ENCODE measurements at places on chromosomes 16 and 17.

- DNase-seq: peak; percentile 31
These were observed 1.1 kb downstream of the RARA start for GRCh38 chr17:40309949-40310510.

DNA sequence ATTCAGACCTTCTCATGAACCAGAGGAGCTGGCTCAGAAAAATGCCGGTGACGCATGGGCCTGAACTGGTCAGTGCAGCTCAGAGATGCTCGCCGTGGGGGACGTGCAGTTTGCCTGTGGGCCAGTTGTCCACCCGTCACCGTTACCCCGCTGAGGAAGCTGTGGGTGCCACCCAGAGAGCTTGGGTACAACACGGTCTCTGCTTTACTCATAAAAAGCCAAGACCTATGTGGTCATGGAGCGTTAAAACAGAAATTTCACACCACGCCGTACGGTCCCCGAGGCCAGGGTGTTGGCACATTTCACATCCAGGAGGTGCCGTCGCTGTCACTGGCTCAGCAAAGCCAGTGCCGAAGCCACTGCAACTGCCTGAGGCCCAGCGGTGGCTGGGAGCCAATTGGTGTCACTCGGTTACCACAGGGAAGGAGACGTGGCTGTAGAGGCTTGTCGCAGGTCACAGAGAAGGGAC lies 120.9 kb downstream of the METRNL start:
- DNase-seq: peak; percentile 52

DNA sequence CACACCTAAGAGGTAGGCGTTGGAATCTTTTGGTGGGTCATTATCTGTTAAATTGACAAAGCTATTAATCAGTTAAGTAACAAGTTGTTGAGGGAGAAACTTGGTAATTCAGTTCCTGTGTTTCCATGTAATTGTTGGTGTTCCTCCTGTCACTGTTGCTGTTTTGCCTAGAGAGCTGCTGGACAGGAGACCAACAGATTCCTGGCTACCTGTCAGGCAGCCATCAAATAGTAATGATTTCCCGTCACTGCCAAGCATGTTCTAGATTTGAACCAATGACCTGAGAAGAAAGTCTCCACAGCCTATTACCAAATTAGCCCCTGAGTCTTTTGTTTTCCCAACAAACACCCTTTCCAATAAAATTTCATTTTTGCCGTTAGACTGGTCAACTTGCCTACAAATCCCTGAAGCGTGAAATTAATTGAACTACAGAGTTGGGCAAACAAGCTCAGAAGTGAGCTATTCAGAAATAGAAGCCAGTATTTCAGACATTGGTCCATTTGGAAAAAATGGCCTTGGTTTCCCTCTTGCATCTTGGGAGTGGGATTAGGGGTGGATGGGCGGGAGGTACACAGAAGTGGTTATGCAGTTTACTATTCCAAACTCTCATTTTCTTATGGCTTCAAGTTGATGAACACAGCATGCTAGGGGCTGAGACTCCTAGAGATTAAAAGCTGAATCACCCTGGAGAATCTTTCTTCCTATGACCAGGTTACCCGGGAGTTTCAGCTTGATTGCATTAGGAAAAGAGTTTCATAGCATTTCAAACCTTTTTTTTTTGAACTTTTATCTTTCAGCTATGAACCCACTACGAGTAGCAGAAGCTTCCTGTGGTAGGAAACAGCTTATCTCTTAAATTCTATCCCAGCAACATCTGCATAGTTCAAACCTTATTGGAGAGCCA lies 262.8 kb upstream of the MAF start:
- DNase-seq: no peak

GRCh38 chr16:52363082-52363481 lies 183.9 kb downstream of the TOX3 start:
- no peak for DNase-seq

DNA sequence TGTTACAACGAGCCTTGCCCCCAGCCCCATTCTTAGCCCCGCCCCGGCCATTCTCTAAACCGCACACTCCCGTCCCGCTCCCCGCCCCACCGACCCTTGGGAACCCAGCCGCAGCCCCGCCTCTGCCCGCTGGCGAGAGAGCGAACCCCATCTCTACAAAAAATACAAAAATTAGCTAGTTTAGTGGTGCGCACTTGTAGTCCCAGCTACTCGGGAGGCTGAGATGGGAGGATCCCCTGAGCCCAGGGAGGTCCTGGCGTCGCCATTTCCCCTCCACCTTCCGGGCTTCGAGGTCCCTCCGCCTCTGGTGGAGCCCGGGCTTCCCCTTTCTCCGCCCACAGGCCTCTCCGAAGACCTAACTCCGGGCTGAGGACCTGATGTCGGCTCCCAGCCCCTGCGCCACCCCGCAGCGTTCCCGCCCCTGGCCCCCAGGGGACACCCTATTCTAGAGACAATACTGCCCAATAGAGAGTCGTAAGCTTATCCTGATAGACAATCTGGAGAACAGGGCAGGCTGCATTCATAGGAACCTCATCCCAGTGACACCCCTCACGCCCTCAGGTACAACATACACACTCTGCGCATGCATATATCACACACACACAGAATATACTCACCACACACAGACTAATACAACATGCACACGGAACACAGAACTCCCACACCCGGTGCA lies 480 bp upstream of the PROCA1 start:
- no peak for DNase-seq

- no peak for DNase-seq
These were observed 135.8 kb upstream of the CA10 start for GRCh38 chr17:52294301-52294700.

- no peak for DNase-seq
These were observed 26.2 kb upstream of the NAGLU start for GRCh38 chr17:42509841-42510240.

DNA sequence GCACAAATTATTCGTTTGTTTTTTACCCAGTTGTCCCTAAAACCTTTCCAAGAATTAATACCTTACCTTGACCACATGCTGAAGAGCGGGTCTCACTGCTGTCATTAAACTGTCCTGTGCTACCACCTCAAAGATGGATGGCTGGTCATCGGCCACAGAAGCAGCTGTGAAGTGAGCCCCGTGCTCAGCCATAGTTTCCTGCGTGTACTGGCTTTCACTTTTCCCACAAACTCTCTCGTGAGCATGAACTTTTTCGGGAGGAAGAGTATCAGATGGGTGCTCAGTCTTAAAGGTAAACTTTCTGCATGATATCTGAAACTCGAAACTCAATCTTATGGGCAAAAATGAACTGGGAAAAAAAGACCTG lies 558 bp downstream of the PEX12 start:
- DNase-seq: no peak

DNA sequence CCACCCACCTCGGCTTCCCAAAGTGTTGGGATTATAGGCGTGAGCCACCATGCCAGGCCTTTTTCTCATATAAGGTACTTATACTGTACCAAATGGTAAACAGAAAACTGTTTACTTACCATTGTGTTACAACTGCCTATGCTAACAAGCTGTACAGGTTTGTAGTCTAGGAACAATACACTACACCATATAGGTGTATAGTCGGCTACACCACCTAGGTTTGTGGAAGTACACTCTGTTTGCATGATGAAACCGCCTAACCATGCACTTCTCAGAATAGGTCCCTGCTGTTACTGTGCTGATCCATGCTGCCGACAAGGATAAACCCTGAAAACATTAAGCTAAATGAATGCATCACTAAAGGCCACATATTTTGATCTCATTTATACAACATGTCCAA lies 18.9 kb downstream of the DNAJA2 start:
- DNase-seq: no peak

GRCh38 chr16:78183437-78184237 lies 84.2 kb downstream of the WWOX start:
- DNase-seq: no peak

DNA sequence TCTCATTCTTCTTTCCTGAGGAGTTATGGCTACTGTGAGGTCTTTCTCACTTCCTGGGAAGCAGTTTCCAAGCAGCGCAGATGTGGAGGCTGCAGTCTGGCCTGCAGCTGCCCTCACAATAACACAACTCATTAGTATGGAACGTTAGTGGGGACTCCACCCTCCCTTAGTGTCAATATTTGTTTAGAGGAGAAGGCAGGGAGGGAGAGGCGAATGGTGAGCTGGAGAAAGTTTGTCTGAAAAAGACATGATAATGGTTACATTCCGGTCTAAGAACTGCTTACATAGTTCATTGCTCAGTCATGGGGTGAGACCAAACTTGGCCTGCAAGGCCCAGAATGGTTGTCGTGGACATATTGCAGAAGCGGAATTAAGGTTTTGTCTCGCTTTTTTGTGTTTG lies 170.2 kb downstream of the HS3ST3B1 start:
- DNase-seq: peak; percentile 90

DNA sequence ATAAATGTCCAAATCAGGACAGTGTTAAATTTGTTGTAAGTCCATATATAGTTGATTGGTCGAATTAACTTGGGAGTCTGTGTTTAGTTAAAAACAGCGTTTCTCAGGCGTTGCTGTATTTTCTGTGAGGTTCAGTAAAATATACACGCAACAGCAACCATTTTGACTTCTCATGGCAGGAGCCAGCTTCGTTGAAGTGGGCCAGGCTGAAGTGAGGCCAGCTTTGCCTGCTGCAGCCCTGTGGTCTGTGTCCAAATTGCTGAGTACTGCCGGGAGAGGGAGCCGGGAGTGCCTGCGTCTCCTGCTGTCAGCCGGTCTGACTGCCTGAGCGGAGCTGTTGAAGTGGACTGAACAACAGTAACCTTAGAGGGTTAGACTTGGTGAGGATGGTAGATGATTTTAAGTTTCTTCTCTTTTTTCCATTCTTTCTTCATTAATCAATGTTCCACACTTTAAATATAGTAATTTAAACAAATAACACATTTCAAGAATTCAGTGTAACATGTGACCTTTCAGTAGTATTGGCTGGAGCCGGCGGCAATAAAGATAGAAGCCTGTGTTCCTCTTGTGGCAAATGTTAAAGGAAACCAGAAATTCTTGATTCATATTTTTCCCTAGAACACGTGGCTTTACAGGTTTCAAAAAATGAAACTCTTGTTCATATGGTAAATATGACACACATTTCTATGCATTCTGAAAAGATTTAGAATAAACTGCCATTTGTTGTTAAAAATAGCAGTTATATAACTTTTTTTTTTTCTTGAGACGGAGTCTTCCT lies 37.0 kb upstream of the ZNF750 start:
- peak; percentile 55 for DNase-seq

DNA sequence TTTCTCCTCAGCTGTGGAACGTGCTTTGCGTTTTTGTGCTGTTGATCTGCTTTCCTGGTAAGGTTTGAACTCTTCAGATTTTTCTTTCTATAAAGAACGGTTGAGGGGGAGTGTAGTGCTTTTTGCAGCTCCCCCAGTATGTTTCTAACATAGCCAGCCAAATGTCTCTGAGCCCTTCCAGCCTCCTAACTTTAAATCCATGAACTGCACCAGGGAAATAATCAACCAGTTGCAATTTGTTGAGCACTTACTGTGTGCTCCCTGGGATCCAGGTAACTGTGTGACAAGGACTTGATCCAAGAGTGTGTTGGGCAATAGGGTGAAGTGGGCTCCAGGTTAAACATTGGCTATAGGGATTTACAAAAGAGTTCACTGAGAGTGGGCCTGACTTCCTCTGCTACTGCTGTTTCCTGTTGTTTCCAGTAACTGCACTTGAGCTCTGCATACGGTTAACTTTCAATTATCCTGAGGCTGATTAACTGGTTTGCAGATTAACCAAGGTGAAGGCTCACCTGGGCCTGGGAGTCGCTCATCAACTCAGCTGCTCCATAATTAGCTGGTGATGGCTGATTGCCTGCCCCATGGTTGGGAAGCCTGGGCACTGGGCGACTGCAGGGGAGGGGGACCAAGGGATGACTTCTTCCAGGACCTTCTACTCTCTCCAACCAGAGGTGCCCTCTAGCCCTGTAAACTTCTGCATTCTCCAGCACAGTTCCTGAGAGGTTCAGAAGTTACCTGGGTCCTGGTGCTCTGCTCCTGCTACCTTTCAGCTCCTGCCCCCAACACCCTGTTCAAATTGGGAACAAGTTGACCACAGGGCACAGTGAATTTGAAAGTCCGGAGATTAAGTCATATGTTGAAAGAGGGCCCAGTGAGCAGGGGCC lies 19.5 kb downstream of the HLF start:
- no peak for DNase-seq

- no peak for DNase-seq
These were observed 39.0 kb upstream of the LITAF start for GRCh38 chr16:11625769-11626168.

DNA sequence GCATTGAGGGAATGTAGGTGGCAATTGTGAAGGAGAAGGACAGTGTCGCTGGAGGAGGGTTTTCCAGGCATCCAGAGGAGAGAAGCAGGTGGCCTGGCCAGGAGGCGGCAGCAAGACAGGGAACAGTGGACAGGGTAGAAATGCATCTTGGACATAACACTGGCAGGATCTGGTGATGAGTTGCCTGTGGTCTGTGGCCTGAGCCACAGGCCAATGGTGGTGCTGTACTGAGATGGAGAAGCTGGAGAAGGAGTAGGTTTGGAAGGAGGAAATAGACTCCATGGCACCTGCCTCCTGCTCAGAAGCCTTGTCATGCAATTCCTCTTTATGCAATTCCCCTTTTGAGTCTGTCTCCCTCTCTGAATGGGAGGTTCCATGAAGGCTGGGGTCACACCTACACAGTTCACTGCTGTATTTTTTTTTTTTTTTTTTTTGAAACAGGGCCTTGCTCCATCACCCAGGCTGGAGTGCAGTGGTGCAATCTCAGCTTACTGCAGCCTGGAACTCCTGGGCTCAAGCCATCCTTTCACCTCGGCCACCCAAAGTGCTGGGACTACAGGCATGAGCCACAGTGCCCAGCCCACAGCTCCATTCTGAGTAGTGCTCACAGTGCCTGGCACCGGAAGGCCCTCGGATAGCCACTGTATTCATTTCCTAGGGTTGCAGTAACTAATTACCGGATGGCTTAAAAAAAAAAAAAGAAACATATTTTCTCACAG lies 13.5 kb upstream of the CACNG4 start:
- DNase-seq: no peak

GRCh38 chr17:14330492-14330962 lies 29.6 kb downstream of the HS3ST3B1 start:
- DNase-seq: no peak

- no peak for DNase-seq
These were observed 40.9 kb upstream of the JPH3 start for GRCh38 chr16:87561200-87562105.

GRCh38 chr17:81397314-81398175 lies 2.3 kb downstream of the BAHCC1 start:
- peak; percentile 62 for DNase-seq

GRCh38 chr17:66255112-66255511 lies 25.9 kb upstream of the APOH start:
- peak; percentile 93 for DNase-seq

DNA sequence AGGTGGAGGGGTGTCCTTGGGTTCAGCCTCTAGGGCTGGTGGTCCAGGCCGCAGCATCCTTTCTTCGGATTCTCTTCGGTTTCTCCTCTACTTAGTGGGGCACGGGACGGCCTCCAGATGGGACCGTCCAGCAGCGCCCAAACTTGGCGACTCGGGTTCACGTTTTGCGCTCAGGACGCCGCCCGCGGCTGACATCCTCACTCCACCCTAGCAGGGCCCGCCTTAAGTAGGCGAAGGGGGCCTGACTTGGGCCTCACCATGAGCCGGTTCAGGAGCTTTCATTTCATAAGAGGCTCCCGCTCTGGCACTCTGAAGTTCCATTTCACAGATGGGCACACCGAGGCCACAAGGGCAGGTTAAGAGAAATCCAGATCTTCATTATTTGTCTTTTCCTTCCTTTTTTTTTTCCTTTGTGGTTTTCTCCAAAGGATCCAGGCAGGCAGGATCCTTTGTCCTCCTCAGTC lies 141.2 kb downstream of the SEC14L1 start:
- DNase-seq: peak; percentile 70

GRCh38 chr17:27754549-27754948 lies 45.8 kb downstream of the NOS2 start:
- DNase-seq: no peak

GRCh38 chr16:68490829-68491575 lies 42.7 kb upstream of the SMPD3 start:
- DNase-seq: peak; percentile 92

- DNase-seq: no peak
These were observed 458.6 kb upstream of the ASIC2 start for GRCh38 chr17:33751702-33752065.

Data from PC-3 (cell line).